ENCODE measurements at places on chromosomes 7 and 10.

- DNase-seq = no peak
These were observed 5.0 kb upstream of the TNRC18 start for GRCh38 chr7:5428478-5429252.

- no peak for DNase-seq
These were observed 660 bp downstream of the ANKRD16 start for GRCh38 chr10:5888843-5889623.

DNA sequence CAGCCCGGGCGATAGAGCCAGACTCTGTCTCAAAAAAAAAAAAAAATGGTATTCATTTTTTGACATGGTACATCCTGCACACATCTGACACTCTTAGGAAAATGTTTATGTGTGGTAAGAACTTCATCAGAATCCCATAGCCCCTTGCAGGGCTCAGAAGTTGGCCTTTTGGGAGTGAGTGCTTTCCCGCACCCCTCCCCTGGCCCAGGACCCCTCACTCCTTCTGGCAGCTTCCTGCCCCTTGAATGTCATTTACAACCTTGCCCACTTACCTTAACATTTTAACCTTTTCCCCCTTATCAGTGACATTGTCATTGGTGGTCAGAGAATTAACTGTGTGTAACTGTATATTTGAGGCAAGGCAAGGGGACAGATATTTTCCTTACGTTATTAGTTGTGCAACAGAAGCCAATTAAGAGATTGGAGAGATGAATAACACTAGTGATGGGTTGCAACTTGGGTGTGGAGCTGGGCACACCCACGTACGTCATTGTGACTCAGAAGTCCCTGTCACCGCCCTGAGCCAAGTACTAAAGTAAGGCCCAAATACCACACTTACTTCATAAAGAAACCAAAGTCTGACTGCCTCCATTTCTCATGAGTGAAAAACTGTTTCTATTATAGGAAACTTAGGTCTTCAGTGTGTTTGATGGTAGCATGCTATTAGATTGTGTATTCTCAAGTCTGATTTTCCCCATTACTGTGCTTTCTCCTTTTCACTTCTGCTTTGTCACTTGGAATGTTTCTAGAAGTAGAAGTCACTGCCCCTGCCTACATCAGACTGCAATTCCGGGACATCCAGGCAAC lies 31.6 kb downstream of the OGDH start:
- no peak for DNase-seq

DNA sequence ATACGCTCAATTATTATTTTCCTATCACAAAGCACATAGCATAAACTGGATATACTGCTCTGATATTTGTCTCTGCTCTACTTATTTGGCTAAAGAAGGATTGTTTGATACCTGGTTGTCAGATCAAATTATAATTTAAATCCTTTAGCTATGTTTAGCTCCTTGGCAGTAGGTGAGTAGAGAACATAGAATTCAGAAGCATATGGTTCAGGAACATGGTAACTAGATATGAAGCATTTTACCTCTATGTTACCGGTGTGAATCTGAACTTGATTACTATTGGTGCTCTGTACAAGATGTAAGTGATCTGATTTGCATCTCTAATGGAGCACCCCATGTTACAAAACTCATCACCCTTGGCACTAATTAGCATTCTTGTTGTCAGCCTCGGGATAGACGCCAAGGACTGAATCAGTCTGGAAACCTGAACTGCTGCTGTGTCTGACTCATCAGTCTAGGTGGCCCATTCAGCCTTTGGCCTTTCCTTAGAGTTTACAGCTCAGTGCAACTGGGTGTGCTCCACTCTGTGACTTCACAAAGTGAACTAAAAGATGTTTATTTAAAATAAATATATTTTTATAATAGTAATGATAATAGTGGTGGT lies 12.3 kb upstream of the MYPN start:
- DNase-seq = no peak

- DNase-seq = no peak
These were observed 362.0 kb upstream of the NFE2L3 start for GRCh38 chr7:25789701-25790640.

DNA sequence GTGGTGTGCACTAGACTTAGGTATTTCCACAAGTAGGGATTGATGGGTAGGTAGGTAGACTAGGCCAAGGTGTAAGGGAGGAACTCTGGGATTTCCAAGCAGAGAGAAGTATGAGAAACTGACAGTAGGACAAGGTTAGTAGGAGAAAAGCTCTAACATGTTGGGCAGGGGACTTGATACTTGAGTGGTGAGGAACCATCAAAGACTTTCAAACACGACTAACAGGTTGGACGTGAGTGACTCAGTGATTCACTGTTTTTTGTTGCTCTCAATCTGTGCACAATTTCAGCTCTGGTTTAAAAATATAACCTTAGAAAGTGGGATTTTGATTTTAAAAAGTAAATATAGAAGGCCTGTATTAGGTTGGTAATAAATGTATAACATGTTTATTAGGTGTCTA lies 44.4 kb downstream of the KLHDC10 start:
- no peak for DNase-seq

DNA sequence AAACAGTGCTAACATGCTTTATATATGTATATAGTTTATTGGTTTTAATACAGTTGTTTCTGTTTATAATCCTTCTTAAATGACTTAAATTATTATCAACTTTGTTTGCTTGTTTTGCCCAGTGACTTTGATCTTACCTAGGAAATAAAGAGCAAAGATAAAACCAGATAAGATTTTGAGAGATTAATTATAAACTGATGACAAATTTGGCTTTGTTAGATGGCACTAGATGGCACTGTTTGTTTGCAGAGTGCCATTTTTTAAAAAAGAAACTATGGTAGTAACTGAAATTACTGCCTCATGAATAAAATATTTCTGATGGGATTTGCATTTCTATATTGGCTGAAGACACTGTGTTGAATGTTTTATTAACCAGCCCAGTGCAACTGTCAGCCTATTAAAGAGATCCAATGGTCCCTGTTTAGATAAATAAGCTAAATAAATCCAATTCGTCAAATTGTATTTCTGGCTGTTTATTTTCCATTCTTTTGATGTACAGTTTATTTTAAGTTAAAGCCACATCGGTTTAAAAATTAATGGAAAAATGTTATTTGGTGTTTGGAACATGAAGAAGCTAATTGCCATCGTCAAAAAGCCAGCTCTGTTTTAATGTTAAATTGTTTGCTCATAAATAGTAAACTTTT lies 28.7 kb downstream of the VTI1A start:
- DNase-seq = no peak

GRCh38 chr7:31553661-31554081 lies 39.8 kb downstream of the ITPRID1 start:
- no peak for DNase-seq

GRCh38 chr10:92792661-92793060 lies 55.7 kb upstream of the EXOC6 start:
- no peak for DNase-seq

DNA sequence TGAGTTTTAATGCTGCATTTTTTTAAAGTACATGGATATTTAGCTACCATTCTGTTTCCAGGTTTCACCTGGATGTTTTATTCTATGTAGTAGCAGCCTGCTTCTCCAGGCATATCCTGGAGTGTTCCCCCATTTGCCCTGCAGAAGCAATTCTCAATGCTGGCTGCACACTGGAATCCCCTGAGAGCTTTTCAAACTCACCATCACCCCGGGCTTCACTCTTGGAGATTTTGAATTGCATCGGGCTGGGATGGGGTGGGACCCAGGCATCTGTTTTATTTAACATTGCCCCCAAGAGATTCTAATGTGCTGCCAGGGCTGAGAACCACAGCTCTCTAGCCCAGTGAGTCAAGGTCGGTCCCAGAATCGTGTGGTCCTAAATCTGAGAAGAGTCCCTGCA lies 113.2 kb upstream of the MACROH2A2 start:
- DNase-seq = no peak

- no peak for DNase-seq
These were observed 184.0 kb upstream of the INHBA start for GRCh38 chr7:41886901-41887311.

DNA sequence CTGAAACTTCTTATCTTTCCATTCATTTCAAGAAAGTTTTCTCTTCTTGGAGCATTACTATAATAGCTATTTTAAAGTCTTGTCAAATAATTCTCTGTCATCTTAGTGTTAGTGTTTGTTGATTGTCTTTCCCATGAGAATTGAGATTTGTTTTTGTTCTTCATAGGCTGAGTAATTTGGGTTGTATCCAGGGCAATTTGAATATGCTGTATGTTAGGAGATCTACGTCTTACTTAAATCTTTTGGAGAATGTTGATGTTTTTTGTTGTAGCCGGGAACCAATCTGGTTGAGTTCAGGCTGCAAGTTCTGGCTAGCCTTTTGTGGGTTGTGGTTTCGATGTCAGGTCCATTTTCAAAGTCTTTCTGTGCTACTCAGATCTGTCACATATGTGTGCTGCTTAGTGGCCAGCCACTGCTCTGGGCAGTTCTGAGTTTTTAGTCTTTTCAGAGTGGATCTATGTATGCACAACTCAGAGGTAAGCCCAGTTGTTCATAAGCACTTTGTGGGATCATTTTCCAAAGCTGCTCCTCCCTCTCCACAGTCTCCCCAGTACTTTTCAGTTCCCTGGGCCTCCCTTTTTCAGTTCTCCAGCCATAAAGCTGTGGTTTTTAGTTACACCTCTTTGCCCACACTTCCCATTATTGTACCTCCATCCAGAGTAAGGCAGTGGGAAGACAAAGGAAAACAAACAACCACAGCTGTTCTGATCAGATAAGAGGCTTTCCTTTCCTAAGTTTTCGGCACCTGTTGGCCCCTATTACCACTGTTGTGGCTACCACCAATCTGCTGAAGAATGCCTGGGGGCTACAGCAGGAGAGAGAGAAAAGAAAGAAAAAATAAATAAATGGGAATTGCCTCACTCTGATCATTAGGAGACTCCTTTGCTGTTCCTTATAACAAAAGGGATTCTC lies 4.7 kb upstream of the CCNJ start:
- no peak for DNase-seq

DNA sequence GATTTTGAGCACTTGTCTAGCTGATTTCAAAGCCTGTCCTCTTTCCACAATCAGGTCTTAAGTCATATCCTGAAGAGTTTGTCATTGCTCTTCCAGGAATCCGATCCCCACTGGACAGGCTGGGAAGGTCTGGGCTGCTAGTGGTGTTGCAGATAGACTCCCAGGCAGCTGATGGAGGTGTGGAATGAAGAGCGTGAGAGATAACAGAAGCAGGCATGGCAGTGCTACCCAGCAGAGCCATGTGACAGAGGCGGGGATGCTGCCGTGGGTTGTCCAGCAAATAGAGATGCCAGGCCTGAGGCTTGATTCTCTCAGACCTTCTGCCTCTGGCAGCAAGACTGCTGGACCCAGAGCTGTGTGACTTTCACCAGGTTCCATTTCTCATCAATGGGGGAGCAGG lies 116.5 kb upstream of the EEPD1 start:
- no peak for DNase-seq

GRCh38 chr10:102235598-102235920 lies 5.8 kb downstream of the PITX3 start:
- no peak for DNase-seq

DNA sequence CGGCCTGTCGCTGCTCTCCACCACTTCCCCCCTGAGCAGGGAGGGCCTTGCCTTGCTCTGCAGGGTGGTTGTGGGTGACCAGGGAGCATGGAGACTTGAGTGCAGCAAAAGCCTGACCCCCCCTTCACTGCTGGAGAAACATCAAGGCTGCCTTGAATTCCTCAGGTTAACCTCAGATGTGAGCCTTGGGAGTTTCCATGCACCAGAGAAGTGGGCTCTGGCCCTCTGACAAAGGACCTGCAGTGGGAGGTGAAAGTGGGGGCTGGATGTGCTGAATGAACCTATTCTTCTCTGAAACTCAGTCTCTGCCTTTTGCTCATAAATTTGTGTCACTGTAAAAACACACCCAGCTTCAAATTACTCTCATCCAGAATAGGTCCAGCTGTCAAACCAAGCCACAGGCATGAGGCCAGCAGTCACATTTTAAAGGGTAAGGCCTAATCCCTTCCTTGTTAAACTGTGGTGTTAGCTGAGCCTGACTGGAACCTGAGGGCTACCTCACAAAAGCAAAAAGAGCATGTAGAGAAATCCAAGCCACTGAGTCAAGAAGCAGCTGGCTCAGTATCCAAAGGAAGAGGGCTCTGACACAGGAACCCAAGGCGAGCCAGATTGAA lies 356.8 kb downstream of the CCSER2 start:
- no peak for DNase-seq

- DNase-seq = no peak
These were observed 754.2 kb downstream of the GRID1 start for GRCh38 chr10:85612378-85612775.

DNA sequence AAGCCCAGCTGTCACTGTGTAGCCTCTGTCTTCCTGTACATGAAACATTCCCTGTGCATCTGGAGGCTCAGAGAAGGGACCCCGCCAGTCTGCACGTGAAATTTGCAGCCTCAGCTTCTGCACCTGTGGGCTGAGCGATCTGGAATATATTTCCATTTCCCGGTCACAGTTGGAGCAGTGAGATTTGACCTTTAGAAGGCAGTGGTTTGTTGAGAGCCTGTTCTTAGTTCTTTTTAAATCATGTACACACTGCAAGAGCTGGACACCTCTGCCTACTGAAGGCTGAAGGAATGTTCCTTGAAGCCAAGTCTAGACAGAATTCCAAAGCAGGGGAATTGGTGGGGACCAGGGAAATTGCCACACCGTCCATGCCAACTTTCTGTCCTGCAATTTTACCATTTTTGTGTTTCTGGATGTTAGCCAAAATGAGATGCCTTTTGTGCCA lies 706.6 kb downstream of the INHBA start:
- DNase-seq = no peak

- no peak for DNase-seq
These were observed 1083.6 kb upstream of the PHF14 start for GRCh38 chr7:9890092-9890491.

Measured in esophagus squamous epithelium (tissue), 5 donors.